ENCODE measurements at places on chromosomes 16 and 17.

GRCh38 chr16:30903002-30903401 is 6.6 kb downstream of the CTF1 start:
- no peak for DNase-seq

GRCh38 chr16:13181432-13181831 is 280.0 kb downstream of the SHISA9 start:
- DNase-seq: no peak

GRCh38 chr17:8836821-8837562 is 30.5 kb downstream of the PIK3R6 start:
- DNase-seq: no peak

DNA sequence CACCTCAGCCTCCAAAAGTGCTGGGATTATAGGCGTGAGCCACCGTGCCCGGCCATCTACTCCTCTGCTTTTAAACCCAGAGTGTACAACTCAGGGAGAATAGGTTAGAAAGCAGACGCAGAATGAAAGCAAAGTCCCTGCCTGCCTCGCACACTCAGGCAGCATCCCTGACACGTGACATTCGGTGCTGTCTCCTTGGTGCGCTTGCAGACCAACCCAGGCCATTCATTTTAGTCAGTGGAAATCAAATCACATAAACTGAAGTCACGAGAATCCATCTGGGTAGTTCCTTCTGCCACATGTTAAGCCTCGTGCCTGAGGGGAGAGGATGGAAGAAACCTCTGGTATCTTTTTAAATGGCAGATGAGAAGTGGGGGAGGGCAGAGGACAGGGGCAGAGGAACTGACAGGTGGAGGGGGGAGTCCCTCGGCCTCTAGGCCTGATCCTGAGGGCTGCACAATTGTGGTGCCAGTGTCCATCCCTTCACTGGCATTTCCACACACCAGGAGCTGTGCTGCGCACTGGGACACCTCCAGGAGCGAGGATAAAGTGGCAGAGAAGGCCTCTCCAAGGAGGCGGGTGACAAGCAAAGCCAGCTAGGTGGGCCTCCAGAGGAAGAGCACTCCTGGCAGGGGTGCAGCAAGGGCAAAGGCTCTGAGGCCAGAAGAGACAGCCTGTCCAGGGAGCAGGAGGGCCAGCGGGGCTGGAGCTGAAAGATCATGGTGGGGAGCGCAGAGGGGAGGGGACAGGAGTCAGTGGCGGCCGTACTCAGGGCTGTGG is 196.3 kb downstream of the KATNIP start:
- no peak for DNase-seq

- DNase-seq: no peak
Observed at GRCh38 chr16:12113523-12114345, 137.2 kb downstream of the SNX29 start.

DNA sequence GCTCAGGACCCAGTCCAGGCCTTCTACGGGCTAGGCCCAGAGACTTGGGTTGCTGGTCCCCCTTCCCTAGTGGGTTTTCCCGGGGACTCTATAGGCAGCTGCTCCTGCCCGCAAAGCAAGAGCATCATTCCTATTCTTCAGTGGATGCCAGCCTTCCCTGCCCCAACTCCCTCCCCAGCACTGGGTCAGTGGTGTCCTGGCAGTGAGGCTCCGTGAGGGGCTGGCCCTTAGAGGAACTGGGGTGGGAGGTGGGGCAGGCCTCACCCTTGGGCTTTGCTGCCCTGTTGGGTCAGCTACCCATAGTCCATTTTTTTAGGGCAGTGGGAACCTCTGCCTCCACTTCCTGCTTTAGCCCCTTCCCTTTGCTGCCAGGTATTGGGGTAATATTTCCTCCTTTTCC is 7.9 kb upstream of the PLEKHG4 start:
- no peak for DNase-seq

DNA sequence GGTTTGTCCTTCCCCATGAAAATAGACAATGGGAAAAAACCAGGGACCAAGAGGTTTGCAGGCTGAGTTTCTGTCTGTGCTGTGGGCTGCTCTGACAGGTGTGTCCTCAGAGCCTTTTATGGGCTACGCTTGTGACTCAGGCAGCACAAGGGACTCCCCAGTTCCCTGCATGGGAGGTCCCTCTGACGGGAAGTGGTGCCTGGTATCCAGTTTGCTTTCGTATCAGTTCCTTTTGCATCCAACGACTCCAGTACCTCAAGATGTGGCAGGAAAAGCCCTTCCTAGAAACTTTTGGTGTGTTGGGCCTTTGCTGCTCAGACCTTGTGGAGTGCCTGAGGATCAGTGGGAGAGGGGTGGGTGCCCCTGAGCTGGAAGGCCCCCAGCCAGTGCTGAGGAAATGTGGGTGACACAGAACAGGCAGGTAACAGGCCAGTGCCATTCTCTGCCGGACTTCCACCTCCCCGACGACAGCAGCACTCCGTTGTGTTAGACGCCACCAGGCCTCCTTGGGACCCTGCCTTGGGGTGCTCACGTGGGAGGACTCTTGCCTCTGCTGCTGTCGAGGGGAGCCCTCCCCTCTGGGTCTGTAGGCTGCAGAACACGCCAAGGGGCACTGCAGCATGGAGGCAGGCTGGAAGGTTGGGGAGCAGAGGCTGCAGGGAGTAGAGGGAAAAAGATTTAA is 38.4 kb upstream of the IRF8 start:
- no peak for DNase-seq

- DNase-seq: no peak
Observed at GRCh38 chr16:66930189-66930588, 4.0 kb downstream of the CIAO2B start.

DNA sequence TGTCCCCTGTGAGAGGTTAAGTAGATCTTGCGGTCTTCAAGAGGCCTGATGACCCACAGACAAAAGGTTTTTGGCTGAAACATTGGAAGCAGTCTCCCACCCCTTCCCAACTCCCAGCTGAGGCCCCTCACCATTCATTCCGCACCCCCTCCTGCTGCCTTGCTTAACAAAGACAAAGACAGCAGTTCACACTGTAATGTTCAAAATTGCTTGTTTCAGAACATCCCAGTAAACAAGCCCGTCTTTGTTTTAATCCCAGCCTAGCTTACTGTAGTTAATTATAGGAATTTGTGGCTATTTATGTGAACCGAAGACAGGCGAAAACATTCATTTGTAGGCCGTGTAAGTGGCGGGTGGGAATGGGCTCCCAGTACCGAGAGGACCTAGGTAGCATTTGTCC is 55.7 kb downstream of the IRX5 start:
- DNase-seq: no peak

DNA sequence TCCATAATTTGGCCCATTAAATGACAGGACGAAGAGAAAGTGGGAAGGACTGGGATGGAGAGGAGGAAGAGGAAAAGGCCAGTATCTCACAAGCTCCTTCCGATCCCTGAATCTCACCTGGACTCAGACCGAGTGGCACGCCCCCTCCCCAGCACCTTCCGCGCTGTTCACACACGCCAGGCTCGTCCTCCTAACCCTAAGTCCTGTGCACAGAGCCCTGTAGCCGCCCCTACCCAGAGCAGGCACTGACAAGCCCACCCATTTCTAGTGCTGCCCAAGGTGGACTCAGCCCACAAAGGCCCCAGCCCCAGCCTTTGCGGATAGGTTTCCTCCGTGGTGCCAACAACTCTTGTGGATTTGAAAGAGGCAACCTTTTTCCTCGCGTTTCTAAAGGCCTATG is 9.2 kb downstream of the HS3ST3B1 start:
- no peak for DNase-seq

DNA sequence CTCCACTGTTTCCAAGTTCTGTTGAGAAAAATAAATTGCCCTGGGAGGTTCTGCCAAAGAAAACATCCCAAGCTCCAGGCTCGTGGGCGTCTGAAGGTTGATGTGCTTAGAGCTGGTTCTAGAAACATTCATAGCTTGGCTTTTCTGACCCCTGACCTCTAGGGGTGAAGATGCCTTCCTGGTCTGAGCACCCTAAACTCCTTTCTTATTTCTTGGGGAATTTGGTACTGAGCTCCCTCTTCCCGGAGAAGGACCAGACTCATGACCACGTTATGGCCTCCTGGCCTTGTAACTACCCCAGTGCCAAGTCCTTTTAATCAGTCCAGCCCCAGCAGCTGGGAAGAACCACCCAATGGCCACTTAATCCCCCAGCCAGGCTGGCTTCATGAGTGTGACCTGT is 66.4 kb downstream of the MYH11 start:
- no peak for DNase-seq

- no peak for DNase-seq
Observed at GRCh38 chr16:8108991-8109509, 481.3 kb downstream of the TMEM114 start.

GRCh38 chr17:45361451-45361850 is 44.6 kb upstream of the MAP3K14 start:
- no peak for DNase-seq

DNA sequence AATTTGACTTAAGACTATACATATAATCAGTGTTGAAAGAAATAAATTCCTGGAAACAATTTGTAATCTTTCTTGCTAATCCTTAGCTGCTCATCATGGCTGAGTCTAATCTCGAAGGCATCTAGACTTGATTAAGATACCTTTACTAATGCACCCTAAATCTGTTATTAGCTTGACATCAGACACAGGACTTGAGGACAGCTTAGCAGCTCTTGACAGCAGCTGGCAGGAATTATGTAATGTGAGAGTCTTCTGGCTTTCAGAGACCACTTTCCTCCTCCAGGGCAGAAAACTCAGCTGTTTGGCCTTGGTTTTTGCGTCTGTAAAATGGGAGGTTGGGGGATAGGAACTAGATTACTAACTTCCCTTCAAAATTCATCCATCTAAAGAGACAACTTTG is 7.1 kb upstream of the MPP2 start:
- DNase-seq: no peak

DNA sequence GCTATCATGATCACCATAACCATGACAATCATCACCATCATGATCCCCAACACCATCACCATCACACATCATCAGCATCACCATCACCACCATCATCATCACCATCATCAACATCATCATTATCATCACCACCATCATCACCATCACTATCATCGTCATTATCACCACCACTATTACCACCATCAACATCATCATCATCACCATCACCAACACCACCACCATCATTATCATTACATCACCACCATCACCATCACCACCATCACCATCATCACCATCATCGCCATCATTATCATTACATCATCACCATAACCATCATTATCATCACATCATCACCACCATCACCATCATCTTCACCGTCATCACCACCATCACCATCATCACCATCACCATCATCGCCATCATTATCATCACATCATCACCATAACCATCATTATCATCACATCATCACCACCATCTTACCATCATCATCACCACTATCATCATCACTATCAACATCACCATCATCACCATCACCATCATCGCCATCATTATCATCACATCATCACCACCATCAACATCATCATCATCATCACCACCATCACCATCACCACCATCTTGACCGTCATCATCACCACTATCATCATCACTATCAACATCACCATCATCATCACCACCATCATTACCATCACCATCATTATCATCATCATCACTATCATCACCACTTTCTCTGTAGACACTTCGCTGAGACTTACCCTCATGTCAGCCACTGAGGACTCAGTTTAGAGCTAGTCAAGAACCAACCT is 366.0 kb downstream of the C16orf95 start:
- no peak for DNase-seq

- peak; percentile 19 for DNase-seq
Observed at GRCh38 chr17:5418858-5419355, 555 bp downstream of the NUP88 start.

DNA sequence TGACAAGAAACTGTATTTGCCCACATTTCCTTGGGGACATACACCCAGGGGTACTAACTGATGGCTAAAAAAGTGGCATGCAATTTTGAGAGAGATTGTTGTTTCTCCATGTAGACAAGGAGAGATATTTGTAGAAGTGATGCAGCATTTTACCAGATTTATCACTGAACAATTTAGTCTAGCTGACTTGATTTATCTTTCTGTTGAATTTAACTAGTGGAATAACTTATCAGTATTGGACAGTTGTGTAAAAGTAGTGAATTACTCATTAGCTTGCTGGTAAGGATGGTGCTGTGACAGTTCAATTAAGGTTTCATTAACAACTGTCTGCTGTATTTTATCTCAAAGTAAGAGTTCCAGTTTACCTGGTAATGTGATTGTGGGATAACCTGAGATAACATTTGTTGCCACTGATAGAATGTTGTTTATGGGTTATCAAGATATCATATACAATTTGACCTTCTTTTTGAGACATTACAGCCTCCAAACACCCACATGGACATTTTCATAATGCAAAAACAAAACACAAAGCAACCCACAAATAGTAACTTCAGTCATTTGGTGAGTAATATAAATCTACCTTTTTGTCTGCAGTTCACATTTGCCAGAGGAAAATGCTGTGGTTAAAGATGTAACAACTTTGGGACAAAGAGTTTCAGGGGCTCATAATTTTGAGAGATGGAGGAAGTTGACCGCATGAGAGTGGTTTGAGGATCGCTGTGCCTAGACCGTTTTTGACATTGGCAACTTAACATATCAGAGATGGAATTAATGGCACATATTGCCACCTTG is 3.8 kb downstream of the NLK start:
- DNase-seq: no peak

- no peak for DNase-seq
Observed at GRCh38 chr16:88084881-88085280, 133.6 kb downstream of the BANP start.

DNA sequence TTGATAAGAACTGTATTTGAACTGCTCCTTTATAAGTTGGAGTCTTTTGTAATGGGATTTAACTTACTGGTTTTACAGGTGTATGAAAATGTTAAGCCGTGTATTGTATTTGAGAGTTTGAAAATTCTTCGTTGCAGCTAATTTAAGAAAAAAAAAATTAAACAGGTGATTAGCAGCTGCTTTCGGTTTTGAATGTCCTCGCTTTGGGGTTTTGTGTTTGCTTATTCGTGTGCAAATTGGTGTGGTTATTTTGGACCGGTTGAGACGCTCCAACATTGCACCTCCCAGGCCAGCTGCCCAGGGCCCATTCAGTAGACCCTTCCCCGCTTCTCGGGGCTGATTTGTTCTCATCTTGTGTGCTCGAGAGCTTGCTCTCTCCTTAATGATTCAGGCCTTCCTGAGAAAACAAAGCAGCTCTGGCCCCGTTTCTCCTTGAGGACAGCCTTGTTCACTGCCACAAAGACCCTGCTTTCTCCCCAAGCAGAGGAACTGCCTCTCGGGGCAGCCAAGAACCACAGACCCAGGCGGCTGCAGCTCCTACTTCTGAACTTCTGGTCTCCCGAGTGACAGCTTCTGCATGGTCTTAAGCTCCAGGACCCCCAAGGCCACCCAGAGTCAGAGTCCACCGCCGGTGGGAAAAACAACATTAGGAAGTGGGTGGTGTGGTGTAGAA is 100.5 kb downstream of the MSI2 start:
- DNase-seq: no peak

- no peak for DNase-seq
Observed at GRCh38 chr17:50563092-50563511, 2.6 kb downstream of the CACNA1G start.

DNA sequence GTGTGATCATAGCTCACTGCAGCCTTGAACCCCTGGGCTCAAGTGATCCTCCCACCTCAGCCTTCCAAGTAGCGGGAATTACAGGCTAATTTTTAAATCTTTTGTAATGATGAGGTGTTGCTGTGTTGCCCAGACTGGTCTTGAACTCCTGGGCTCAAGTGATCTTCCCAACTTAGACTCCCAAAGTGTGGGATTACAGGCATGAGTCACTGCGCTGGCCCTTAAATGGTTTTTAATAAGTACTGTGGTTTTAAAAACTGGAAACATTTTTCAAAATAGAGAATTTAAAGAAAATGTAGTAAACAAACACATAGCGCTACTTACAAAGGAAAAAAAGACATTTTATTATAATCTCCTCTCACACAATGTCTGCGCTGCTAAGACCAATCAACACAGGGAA is 32.2 kb downstream of the MARCHF10 start:
- no peak for DNase-seq

- no peak for DNase-seq
Observed at GRCh38 chr16:31086629-31086906, 2.2 kb downstream of the PRSS53 start.
